ENCODE measurements at places on chromosomes 12 and 14.

- no peak for DNase-seq
Observed at GRCh38 chr14:50421499-50421898, 24.8 kb upstream of the CDKL1 start.

DNA sequence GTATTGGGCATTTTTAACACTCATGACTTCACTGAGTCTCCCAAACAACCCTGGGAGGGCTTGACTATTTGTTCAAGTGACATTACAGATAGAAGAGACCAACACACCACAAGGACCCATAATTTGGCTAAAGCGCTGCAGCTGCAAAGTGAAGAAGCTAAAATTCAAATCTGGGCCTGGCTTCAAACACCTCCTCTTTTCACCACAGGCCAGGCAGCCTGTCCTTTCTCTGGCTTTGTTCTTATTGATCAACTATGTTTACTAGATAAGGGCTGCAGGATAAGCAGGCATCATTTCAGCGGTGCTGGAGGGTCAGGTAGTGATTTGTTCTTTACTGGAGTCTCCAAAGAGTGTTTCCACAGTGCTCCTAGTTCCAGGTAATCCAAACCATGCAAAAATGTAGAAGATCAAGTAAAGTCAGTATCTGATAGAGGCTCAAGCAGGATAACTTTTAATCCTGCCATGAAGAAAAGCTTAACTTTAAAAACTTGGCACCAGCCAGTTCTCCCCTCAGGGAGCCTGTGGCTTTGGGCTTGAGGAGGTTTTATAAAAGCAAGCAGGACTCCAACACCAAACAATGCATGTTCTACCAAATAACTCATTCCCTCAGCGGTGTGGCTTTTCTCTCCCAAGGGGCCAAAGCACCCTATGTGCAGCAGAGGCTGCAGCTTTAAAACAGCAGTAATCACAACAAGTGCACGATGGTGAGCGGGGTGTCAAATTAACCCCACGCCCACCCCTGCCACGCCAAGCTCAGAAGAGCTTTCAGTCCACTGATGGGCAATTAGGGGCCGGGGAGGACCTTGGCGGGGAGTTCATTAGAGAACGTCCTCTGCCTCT lies 16.8 kb downstream of the CLMN start:
- DNase-seq = no peak

DNA sequence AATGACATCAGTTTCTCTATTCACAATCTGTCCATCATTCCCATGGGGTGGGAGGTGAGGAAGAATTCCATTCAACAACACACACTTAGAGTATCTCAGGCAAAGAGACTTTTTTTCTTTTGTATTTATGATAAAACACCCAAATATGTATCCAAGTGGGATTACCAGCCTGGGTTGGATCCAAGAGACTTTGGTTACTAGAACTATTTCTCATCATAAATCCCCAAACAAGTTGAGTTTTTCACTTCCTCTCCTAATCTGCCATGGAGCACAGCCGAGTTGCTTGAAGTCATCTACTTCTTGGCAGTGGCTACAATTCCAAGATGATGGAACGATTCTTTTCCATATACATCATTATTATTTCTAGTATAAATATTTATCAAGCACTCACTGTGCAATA lies 209.2 kb upstream of the HMGA2 start:
- DNase-seq = no peak

- no peak for DNase-seq
Observed at GRCh38 chr14:58969951-58970751, 218.3 kb upstream of the DAAM1 start.

GRCh38 chr12:5013266-5013730 lies 30.4 kb upstream of the KCNA5 start:
- no peak for DNase-seq

DNA sequence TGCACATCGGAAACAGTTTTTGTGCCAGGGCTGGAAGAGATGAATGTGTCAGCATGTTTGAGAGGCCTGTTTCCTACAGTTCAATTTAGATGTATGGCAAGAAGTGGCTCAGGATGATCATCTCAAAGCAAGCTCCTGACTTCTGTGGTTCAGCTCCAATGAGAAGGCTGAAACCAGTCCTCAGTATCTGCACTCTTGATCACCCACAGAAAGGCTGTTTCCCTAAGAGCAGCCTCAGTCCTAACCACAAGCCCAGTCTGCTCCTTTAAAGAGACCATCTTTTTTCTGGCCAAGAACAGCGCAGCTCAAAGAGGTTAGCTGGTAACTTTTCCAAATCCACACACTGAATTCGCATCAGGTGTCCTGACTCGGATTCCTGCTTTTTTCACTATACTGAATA lies 19.2 kb downstream of the CSRP2 start:
- DNase-seq = no peak

GRCh38 chr12:168763-169525 lies 45.0 kb downstream of the SLC6A12 start:
- DNase-seq = no peak

DNA sequence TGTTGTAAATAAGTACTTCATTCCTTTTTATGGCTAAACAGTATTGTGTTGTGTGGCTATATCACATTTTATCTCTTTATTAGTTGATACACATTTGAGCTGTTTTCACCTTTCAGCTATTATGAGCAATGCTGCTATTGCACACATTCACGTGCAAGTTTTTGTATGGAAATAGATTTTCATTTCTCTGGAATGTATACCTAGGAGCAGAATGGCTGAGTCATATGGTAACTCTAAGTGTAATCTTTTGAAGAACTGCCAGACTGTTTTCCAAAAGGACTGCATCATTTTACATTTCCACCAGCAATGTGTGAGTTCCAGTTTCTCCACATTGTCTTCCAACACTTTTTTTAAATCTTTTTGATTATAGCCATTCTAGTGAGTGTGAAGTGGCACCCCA lies 134.0 kb downstream of the SRGAP1 start:
- DNase-seq = peak; percentile 10
